Fibroblast of skin of right quadriceps (primary cell): ENCODE measurements at places on chromosomes 7 and 10.

GRCh38 chr10:95661818-95662217 lies 5.3 kb upstream of the ALDH18A1 start:
- no peak for DNase-seq

GRCh38 chr7:122896509-122896908 lies 10.2 kb upstream of the CADPS2 start:
- DNase-seq = no peak

- no peak for DNase-seq
Measured at GRCh38 chr7:118352867-118353453, 128.5 kb downstream of the ANKRD7 start.

DNA sequence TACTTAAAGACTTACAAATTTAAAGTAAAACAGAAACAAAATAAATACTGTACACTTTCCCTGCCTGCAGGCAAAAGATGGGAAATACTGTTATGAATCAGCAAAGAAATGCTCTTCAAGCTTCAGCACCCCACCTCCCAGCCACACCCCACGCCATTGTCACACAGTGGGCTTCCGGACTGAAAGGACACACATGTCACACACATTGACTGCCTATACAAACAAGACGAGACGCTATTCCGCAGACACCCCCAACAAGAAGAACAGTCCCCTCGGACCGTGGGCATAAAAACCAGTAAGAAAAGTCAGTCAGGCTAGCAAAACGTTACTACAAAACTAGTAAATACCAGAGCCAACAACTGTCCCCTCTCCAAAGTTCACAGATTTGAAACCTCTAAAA lies 22.2 kb upstream of the PARP12 start:
- no peak for DNase-seq

- DNase-seq = peak; percentile 59
Measured at GRCh38 chr7:132082394-132082793, 493.9 kb downstream of the PLXNA4 start.

DNA sequence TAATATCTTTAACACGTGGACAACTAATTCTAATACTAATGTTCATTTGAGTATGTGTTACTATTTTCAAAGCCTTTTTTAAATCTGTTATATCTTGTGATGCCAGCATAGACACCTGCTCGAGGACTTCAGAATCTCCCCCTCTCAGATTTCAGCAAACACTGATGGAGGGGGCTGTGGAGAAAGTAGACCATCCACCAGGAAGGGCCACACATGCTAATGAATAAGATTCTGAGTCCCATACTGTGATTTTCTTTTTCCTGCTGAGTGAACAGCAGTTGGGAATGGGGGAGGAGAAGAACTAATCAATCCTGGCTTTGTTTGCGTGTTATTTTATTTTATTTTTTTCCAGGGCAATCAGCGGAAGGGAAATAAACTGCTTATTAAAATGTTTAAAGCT lies 157.9 kb upstream of the CSTF2T start:
- no peak for DNase-seq

DNA sequence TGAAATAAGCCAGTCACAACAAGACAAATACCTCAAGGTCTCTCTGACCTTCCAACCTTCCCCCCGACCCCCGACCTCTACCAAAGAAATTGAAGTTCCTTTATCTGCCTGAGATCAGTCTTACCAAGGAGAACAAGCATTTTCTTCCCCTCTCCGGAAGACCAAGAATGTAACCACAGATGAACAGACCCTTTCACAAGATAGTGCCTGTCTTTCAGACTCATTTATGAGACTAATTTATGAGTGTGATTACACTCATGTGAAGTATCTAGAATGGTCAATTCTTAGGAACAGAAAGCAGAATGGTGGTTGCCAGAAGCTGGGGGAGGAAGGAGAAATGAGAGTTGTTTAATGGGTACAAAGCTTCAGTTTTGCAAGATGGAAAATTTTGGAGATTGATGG lies 108.9 kb upstream of the MKLN1 start:
- DNase-seq = no peak

- no peak for DNase-seq
Measured at GRCh38 chr10:21092683-21093524, 195.8 kb upstream of the NEBL start.

- no peak for DNase-seq
Measured at GRCh38 chr10:6984971-6985370, 404.9 kb upstream of the PRKCQ start.

GRCh38 chr7:15703732-15704131 lies 17.2 kb upstream of the MEOX2 start:
- no peak for DNase-seq

- no peak for DNase-seq
Measured at GRCh38 chr7:155009570-155010157, 6.7 kb upstream of the PAXIP1 start.

DNA sequence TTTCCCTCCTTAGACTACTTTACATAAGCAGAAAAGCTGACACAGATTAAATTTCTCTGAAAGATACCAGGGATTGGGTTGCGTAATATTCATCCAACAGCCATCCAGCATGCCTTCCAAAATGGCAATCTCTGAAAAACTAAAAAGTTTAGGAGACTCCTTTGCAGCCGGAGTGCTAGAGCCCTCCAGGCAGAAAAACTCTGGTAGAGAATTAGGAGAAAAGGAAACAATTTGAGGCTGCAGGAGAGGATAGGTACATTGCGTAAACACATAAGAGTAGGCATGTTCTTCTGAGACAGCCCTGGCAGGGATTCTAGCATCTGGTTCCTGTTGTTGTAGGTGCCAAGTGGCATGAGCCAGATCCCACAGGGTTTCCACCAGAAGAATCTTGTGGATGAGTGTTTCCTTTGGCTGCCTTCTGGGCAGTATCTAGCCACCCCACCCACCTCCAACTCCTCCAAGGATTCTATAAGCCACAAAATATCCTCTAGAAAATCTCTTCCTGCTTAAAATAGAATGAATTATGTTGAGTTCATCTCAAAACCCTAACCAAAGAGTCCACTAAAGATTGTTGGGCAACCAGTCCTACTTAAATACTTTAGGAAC lies 402.4 kb downstream of the HGF start:
- DNase-seq = peak; percentile 70

DNA sequence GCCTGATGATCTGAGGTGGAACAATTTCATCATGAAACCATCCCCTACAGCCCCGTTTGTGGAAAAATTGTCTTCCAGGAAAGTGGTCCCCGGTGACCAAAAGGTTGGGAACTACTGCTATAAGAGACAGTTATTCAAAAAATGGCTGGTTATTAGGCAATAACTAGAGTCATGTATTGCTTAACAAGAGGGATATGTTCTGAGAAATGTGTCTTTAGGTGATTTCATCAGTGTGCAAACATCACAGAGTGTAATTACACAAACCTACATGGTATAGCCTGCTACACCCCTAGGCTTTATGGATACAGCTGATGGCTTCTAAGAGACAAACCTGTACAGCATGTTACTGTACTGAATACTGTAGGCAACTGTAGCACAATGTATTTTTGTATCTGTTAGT lies 71.3 kb upstream of the CSTF2T start:
- DNase-seq = peak; percentile 66

- DNase-seq = peak; percentile 5
Measured at GRCh38 chr7:112509402-112509801, 28.6 kb downstream of the LSMEM1 start.

- no peak for DNase-seq
Measured at GRCh38 chr10:52999681-53000080, 227.1 kb upstream of the MBL2 start.

DNA sequence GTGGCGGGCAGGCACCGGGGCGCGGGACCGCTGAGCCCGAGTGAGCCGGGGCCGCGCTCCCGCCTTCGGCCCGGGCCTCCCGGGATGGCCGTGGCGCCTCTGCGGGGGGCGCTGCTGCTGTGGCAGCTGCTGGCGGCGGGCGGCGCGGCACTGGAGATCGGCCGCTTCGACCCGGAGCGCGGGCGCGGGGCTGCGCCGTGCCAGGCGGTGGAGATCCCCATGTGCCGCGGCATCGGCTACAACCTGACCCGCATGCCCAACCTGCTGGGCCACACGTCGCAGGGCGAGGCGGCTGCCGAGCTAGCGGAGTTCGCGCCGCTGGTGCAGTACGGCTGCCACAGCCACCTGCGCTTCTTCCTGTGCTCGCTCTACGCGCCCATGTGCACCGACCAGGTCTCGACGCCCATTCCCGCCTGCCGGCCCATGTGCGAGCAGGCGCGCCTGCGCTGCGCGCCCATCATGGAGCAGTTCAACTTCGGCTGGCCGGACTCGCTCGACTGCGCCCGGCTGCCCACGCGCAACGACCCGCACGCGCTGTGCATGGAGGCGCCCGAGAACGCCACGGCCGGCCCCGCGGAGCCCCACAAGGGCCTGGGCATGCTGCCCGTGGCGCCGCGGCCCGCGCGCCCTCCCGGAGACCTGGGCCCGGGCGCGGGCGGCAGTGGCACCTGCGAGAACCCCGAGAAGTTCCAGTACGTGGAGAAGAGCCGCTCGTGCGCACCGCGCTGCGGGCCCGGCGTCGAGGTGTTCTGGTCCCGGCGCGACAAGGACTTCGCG lies 534 bp downstream of the FZD9 start:
- peak; percentile 19 for DNase-seq

DNA sequence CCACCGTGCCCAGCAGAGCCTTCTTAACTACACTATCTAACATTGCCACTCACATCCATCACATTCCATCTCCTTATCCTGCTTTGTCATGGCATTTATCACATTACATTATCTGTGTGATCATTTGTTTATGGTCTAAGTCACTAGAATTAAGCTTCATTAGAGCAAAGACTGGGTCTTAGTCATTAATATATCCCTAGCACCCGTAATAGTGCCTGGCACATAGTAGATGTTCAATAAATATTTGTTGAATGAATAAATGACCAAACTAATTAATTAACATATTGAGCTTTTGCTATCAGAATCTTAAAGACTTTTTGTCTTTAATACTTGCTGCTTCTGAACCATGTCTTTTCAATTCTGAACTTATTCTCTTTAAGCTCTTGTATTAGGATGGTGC lies 5.9 kb upstream of the COPG2 start:
- DNase-seq = no peak

DNA sequence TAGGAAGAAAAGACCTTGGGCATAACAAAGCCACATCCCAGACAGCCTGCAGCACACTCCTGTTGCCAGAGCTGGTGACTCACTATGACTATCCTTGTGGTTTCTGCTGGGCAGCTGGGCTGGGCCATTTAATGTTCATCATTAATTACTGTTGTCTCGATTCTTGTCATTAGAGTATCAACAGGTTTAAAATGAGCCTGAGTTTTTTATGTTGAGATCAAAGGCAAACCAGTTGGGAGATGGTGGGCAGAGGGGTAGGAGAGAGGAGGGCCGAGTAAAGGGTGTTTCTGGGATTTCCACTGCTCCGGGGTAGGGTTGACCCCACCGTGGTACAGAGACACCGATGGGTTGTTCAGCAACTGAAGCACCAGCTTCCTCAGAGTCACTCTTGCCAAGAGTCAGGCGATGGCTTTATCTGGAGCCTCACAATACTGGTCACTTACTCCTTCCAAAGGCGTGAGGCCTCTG lies 128.7 kb upstream of the LYZL1 start:
- DNase-seq = peak; percentile 84

GRCh38 chr7:31935124-31936054 lies 134.8 kb downstream of the PDE1C start:
- DNase-seq = no peak

- no peak for DNase-seq
Measured at GRCh38 chr10:79116368-79116767, 47.6 kb downstream of the ZMIZ1 start.

GRCh38 chr7:131170440-131171271 lies 157.0 kb upstream of the MKLN1 start:
- peak; percentile 52 for DNase-seq

GRCh38 chr7:41187322-41187721 lies 515.6 kb downstream of the INHBA start:
- no peak for DNase-seq

DNA sequence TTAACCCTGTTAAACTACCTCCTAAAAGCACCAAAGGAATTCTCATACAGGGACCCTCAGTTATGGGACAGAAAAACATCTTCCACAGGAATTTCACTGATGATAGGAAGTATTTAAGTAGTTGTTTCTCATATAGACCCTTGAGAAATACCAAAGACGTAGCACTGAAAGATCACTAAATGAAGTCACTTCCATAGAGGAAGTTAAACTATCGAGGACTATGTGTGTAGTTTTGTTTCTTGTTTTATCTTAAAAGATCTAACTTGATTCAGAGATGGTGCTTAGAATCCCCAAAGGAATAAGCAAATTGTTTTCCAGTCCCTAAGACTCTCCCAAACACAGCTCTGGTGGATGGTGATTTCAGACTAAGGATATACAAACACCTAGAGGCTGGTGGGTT lies 94.8 kb upstream of the AFAP1L2 start:
- no peak for DNase-seq

GRCh38 chr7:44112997-44113763 lies 9.0 kb downstream of the AEBP1 start:
- no peak for DNase-seq

GRCh38 chr10:21517134-21518031 lies 8.1 kb downstream of the SKIDA1 start:
- peak; percentile 69 for DNase-seq

DNA sequence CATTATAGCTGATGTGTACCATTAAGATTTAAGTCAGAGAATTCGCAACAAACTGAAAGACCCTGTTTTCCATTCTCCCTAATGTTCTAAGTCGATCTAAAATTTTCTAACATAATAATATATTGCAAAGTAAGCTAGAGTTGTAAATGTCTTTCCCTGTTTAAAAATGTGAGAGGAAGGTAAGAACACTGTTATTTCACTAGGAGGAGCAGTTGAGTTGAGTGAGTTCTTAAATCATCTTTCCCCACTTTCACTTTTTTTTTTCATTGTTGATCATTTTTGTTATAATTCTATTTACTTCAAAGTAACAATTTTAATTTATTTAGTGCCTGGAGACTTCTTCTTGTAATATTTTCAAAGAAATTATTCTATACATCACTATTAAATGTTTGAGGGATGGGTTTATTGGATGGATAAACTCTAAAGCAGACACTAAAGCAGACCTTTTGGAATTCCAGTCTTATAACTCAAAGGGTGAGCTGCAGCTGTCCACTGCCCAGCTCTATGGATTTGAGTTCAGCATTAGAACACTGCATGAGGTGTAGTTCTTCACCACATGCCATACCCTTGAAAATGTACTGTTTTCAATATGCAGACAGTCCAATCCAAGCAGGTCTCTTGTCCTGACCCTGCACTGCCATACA lies 181.3 kb upstream of the FZD1 start:
- DNase-seq = peak; percentile 31

- peak; percentile 79 for DNase-seq
Measured at GRCh38 chr7:30764030-30764975, 6.9 kb upstream of the MINDY4 start.

DNA sequence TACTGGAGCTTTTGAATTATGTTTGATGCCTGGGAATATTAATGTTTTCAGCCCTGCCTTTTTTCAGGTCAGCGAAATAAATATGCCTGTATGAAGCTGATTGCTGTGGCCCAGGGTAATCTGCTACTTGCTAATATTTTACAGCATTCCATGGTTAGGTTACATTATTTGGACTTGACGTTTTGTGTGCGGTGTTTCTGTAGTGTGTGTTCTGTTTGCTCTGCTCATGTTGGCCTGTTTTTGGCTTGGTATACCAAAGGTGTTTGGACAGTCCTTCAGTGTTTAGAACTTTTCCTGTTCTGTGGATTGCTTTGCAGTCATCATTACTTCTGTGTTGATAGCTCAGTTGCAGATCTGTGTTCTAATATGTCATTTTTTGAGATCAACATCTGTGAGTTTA lies 11.5 kb downstream of the ZRANB1 start:
- no peak for DNase-seq

- no peak for DNase-seq
Measured at GRCh38 chr10:71873582-71874211, 22.6 kb upstream of the PSAP start.

GRCh38 chr10:32538256-32538655 lies 92.3 kb downstream of the CCDC7 start:
- no peak for DNase-seq

- DNase-seq = peak; percentile 94
Measured at GRCh38 chr10:125084191-125084613, 76.2 kb downstream of the CTBP2 start.
